ENCODE measurements at places on chromosomes 1 and 21.

- DNase-seq = no peak
Observed at GRCh38 chr1:23609971-23610370, 50.7 kb upstream of the ID3 start.

DNA sequence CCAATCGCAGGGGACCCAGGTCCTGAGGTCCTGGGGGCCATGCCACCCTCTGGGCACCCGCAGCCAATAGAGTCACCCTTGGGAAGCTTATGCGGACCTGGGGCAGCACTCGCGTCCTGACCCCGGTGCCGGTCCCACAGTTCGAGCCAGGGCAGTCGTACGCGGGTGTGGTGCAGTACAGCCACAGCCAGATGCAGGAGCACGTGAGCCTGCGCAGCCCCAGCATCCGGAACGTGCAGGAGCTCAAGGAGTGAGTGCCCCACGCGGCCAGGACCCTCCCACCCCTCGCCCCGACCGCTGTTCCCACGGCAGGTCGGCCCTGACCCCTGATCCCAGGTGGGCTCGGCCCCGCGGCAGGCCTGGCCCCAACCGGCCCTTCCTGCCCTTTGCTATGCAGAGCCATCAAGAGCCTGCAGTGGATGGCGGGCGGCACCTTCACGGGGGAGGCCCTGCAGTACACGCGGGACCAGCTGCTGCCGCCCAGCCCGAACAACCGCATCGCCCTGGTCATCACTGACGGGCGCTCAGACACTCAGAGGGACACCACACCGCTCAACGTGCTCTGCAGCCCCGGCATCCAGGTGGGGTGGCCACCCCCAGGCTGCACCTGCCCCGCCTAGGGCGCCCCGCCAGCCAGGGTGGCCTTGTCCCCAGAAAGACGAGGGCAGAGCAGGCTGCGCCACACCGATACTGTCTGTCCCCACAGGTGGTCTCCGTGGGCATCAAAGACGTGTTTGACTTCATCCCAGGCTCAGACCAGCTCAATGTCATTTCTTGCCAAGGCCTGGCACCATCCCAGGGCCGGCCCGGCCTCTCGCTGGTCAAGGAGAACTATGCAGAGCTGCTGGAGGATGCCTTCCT, 20.5 kb downstream of the COL6A1 start:
- no peak for DNase-seq

DNA sequence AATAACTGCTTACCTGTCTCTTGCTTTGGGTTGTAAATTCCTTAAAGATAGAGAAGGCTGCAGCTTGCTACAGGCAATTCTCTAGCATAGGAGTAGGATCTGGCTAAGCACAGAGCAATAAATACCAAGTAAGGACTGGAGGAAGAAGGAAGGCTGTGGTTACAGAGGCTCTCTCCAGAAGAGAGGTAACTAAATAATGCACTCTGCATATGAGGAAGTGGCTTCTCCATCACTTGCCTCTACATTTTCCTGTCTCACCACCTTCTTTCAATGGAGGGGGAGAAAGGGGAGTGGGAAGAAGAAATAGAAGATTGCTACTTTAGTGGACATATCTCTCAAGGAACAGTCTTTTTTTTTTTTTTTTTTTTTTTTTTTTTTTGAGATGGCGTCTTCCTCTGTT, 60.9 kb upstream of the LAX1 start:
- no peak for DNase-seq

DNA sequence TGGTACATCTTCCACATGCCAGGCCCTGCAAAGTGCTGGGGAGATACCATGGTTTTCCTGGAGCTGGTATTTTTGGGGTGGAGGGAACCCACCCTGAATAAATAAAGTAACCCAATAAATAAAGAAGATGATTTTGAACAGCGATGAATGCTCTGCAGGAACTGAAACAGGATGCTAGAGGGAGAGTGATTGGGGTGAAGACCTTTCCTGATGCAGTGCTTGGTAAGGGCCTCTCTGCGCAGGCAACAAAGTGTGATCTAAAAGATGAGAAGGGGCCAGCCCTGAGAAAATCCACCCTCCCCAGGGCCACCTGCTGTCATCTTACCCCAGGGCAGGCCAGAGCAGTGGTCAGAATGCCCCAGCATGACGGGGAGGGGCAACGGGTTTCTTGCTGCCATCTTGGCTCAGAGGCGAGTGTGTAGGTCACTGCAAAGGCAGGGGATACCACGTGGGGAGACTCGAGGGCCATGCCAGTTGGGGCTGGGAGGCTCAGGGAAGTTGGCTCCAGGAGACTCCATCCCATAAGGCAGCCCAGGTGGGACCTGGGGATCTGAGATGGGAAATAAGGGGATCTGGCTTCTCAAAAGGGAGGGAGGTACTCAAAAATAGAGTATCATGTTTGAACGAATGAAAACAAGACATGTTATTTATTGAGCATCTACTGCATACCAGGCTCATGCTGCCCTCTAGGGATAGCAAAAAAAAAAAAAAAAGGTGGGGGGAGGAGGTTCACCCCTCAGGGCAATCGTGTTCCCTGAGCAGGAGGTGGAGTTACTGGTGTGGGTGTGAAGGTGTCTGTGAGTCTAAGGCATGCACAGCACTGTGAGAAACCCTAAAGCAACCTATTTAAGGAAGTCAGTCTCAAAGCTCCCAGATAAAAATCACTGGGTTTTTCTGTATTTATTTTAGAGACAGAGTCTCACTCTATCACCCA, 2.8 kb downstream of the SRARP start:
- no peak for DNase-seq

DNA sequence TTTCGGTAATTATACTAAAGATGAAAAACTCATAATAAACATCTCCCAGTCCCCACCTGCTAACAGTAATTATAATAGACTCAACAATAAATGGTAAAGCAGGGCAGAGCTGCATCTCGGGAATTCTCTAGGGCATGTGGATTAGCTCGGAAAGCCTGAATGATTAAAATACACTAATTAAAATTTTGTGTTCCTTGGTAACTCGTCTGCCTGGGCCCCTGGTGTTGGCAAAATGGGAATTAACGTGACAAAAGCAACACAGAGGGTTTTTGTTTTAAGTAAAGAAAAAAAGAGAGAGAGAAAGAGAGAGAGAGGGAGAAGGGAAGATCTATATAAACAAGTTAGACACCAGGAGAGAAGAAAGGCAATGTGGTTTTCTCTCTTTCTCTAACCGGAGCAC, 62.1 kb downstream of the CASZ1 start:
- no peak for DNase-seq

GRCh38 chr1:172698224-172698623, 39.3 kb downstream of the FASLG start:
- DNase-seq = no peak

- no peak for DNase-seq
Observed at GRCh38 chr1:200233393-200233792, 176.4 kb downstream of the ZNF281 start.

DNA sequence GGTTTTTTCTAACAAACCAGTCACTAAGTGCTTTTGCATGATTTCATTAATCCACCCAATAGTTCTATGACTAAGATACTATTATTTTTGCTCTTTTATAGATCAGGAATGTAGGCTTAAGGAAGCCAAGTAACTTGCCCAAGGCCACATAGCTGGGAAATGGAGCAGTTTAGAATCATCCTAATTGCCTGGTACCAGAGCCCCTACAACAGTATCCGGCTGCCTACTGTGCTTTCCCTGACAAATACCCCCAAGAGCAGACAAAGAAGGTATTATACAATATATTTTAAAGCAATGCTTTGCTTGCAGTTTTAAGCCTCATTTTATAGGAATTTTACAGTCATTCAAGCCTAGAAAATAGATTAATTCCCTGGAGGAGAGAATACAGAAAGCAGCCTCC, 45.5 kb upstream of the RASAL2 start:
- no peak for DNase-seq

DNA sequence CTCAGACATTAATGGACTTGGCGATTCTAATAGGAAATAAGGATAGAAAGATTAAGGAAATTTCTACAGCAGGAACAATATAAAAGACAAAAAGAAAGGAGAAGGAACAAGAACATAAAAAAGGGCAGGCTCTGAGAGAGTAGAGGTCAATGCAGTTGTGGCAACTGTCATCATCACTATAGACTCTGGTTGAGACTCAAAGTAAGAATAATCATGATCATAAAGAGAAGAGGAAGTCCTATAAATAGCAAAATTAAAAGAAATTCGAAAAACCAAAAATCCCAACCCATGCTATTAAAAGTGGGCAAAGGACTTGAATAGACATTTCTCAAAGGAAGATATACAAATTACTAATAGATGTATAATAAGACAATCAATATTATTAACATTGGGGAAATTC, 14.4 kb upstream of the XCL1 start:
- DNase-seq = no peak

Measured in T-helper 2 cell (primary cell).